T-helper 2 cell treated with Interferon-gamma antibody and Interleukin-4, amounts not matched to agents 100 ng/mL and 5 ng/mL, for 36 hours (primary cell): ENCODE measurements at places on chromosomes 5 and 9. TPM values are rescaled to one million over a fixed set of nuclear protein-coding genes. Genes with fewer than 3 reads are reported as not detected.

Gene NR4A3
- total RNA-seq = 2.3 and 2.8 TPM in 2 replicates

Gene CDHR2
- total RNA-seq = 1.1 and 1.7 TPM in 2 replicates

Gene MOB3B
- total RNA-seq = 0.34 and 0.39 TPM in 2 replicates

Gene PCDHA12
- not detected in 2 replicates for total RNA-seq

Gene WNT8A
- not detected in 2 replicates for total RNA-seq

Gene HARS1
- 83.4 and 84.8 TPM in 2 replicates for total RNA-seq
